ENCODE measurements at places on chromosomes 16 and 17.

DNA sequence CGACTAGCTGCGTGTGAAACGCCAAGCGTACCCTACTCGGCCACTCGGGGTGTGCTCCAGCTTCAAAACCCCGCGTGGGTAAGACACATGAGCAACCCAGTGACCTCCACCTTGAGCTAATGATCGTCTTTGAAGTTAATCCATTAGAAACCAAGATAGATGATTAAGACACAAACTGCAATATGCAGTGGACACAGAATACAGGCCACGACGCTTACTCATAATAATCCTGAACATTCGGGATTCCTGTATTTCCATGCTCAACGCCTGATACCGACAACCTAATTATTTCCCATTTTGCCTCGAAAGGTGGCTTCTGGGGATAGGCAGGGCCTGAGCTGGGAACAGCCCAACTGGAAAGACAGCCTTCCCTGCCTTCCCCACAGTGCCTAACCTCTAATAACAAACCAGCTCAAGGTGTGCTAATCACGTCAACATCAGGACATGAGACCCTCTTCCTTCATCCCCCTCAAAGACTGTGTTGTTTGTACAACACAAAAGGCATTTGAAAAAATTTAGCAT, 504 bp upstream of the COPRS start:
- DNase-seq: no peak

GRCh38 chr17:35011671-35012216, 31.4 kb downstream of the LIG3 start:
- peak; percentile 34 for DNase-seq

GRCh38 chr16:18013863-18014262, 322.7 kb downstream of the NPIPA8 start:
- DNase-seq: no peak

DNA sequence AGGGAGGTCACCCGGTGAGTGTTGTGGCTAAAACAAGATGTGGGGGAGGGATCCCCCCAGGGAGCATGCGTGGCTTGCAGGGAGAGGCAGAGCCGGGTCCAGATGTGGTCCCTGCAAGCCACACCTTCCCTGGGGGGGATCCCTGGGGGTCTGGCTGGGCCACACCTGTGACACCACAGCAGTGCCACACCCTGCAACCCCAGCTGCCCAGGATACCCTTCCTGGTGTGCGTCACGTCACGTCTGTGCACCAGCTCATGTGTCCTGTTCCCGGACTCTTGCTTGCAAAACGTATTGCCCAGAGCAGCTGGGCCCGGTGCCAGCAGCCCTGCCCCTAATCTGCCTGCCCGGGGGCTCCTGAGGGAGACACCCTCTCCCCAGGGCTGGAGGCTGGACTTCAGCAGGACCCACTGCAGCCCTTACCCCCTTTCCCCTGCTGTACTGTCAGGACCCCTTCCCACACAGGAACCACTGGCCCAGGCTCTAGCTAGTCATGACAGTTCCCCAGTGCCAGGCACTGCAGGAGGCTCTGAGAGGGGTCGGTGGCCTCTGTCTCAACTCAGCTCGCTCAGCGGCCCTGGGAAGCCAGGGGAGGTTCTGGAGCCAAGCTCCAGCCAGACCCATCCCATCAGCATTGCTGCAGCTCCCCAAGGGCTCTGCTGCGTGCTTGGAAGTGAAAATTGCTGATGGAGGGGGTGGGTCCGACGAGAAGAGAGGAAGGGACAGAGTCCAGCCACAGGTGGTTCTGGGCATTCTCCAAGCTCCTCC, 25.8 kb upstream of the ACSF3 start:
- DNase-seq: no peak

DNA sequence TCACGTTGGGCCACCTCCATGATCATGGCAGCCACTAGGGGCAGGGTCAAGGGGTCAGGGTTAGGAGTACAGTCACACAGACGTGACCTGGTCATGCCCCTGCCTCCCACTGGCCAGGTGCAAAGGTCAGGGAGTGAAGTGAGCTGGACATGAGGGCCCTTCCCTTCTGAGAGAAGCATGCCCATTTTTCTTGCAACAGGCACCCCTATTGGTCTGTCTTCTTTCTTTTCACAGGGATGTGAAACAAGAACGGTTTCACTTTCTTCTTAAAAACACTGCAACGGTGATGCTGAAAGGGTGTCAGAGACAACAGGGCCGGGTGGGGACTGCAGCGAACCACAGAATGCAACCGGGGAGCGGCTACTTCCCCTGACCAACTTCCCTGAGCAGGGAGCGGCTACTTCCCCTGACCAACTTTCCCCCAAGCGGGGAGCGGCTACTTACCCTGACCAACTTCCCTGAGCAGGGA, 52.1 kb upstream of the DOC2B start:
- DNase-seq: no peak

DNA sequence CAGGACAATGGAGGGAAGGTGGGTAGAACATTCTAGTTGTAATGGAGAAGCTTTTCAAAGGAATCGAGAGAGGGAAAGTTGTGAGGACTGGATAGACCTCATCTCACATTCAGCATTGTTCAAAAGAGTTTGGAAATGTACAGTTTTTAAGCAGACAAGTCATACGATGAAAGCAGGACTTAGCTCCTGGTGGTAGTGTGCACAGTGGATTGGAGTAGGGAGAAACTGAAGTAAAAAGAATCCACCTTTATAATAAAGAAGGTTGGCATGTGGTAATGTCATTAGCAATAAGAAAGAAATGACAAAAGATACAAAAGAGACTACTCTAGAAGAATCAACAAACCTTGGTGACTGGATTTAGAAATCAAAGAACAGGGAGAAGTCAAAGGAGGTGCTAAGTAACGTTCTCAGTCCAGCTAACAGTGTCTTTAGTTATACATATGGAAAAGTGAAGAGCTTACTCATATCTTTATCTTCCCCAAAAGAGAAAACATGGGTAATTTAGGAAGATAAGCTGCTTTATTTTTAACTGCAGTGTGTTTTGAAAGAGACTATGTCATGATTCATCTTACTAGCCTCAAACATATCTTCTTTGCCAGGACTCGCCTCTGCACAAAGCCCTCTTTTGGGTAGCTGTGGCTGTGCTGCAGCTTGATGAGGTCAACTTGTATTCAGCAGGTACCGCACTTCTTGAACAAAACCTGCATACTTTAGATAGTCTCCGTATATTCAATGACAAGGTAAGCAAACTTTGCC, 18.7 kb upstream of the EVI2A start:
- no peak for DNase-seq

- DNase-seq: no peak
Measured at GRCh38 chr16:50555269-50555875, 7.2 kb downstream of the NKD1 start.

DNA sequence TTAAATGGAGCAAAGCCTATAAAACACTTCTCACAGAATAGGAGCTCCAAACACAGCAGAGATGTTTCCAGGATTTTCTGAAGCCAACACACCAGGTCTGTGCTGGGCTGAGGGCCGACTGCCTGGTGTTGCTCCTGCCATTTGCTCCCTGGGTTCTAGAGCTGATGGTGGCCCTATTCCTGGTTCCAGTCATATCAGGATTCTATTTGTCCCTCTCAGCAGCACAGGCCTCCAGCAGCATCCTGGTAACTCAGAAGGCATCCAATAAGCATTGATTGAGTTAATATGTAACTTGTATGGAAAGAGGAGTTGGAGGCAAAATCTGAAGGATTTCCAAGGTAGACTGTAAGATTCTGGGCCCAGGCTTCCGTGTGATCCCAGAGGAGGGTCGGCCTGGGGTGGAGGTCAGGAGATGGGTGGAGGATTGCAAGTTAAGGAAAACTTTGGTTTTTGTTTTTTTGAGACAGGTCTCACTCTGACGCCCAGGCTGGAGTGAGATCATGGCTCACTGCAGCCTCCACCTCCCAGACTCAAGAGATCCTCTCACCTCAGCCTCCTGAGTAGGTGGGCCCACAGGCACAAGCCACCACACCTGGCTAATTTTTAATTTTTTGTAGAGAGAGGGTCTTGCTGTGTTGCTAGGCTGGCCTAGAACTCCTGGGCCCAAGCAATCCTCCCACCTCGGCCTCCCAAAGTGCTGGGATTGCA, 5.7 kb downstream of the NUPR1 start:
- DNase-seq: no peak

DNA sequence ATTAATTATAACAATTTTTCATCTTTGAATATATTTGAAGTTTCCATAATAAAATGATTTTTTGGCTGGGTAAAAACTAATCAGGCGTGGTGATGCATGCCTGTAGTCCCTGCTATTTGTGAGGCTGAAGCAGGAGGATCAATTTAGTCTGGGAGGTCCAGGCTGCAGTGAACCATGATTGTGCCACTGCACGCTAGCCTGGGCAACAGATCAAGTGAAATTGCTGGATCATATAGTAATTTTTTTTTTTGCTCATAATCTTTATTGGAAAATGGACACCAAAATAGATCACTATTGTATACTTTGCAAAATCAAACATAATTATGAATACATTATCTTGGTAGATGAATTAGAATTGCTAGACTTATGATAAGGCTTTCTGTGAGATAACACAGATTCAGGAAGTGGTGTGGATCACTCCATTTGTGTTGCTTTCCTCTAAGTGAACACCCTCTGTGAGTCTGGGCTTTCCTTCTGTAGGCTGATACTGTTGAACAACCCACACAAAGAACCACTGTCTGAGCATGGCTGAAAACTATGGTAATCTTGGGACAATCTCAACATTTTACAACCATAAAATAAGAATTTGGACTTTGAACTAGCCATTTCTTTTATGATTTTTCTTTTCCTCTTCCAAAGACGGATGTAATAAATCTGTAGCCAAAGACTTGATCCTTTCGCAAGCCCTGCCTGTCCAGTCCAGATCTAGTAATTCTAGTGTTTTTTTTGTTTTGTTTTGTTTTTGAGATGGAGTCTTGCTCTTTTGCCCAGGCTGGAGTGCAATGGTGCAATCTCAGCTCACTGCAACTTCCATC, 5.6 kb upstream of the ST3GAL2 start:
- DNase-seq: no peak

- DNase-seq: no peak
Measured at GRCh38 chr17:82835122-82835521, 4.7 kb downstream of the ZNF750 start.

DNA sequence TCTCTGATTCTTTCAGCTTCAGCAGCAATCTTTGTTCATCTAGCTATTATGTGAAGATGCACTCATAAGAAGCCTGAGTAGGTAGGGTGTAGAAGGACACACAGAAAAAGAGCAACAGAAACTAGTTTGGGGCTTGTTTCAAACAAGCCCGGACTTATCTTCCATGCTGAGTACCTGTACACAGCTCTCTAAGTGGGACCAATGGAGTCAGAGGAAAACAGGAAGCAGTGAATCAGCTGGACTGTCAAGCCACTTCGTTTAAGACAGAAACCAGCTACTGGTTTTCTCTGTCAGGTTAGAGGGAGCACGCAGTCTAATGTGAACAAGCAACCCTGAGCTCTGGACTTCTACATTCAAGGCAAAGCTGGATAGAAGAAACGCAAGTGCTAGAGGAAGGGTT, 16.0 kb downstream of the MAP2K6 start:
- DNase-seq: no peak

DNA sequence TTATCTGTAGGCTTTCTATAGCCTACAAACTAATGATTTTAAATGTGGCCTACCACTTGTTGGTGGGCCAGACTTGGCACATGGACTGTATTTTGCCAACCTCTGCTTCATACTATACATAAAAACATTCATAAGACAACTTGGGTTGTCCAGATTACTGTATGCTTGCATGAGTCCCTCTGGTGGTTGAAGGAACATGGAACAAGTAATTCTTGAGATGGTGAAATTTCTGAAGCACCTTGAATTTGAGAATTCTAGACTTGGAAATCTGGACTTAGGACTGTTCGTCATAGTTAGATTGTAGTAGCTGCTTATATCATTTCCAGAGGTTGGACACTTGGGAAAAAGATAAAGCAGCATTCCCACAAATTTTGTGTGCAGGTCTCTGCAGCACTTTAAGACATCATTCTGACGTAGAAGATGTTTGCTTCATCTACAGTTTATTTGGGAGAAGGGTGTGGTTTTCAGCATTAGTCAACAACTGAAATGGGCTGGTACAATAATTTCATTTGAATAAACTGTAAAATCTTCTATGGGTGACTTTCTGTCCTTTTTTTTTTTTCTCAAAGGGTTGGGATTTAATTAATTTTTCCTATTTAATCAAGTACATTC, 31.2 kb downstream of the NFATC3 start:
- no peak for DNase-seq

DNA sequence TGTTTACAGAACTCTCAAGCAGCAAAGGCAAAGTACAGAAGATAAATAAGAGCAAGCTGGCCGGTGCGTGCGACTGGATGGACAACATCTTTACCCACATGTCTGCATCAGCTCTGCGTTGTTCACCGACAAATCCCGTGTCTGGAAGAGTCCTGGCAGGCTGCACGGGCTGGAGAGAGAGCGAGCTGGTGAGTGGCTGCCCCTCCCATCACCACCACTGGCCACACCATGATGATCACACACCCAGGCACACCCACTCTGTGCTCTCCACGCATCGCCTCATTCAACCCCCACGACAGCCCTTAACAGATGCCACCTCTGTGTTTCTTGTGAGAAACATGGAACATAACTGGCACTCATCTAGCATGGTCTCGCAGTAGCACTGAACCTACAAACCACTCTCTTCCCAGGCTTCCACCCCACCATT, 59.2 kb downstream of the ANKRD11 start:
- DNase-seq: no peak

GRCh38 chr16:85752511-85753420, 1.9 kb upstream of the C16orf74 start:
- DNase-seq: peak; percentile 55

Measured in NCI-H2029 (cell line).